ENCODE measurements at places on chromosomes 7 and 10. TPM values are rescaled to one million over a fixed set of nuclear protein-coding genes. Genes with fewer than 3 reads are reported as not detected.

Gene GDF2
- not detected for total RNA-seq

GRCh38 chr7:7819442-7820247 lies 101.2 kb upstream of the RPA3 start:
- no peak overlapping the region for H3K4me3 ChIP-seq
- H3K27me3 ChIP-seq = no peaks in the 10 kb centered on the region
- DNase-seq = no peak
- no peaks in the 10 kb centered on the region for H3K36me3 ChIP-seq

DNA sequence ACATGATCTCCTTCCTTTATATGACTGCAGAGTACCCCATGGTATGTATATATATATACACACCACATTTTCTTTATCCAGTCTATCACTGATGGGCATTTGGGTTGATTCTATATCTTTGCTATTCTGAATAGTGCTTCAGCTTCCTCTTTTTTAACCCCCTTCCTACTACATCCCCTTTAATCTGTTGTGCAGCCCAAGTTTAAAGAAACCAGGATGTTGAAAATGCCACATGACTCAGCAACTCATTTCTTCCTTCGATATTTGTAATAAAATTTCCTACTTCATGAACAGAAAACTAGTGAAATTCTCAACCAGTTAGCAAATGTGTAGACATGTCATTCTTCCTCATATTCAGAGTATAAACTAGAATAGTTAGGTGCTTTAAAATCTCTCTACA lies 1245.7 kb upstream of the SORCS1 start:
- H3K36me3 ChIP-seq = no peaks in the 10 kb centered on the region
- DNase-seq = no peak
- H3K27ac ChIP-seq = no peak overlapping the region
- no peak overlapping the region for H3K4me3 ChIP-seq
- no peaks in the 10 kb centered on the region for H3K27me3 ChIP-seq

DNA sequence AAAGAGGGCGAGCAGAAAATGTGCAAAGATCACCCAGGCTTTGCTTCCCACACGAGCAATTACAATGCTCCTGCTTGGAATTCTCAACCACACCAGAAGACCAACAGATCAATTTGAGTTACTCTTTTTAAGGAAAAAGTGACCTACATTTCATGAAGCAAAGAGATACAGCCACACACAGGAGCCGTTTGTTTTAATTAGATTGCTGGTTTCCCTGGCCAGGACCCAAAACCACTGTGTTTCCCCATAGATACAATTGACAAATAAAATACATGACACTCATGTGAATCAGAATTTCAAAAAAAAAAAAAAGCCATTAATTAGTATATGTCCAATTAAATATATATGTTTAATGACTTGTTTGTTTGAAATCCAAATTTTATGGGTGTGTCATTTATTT lies 458.3 kb downstream of the PLXDC2 start:
- no peaks in the 10 kb centered on the region for H3K36me3 ChIP-seq
- H3K27me3 ChIP-seq = no peaks in the 10 kb centered on the region
- H3K4me1 ChIP-seq = no peaks in the 10 kb centered on the region

Gene TAS2R41
- not detected for total RNA-seq

Gene FBXL13
- 1.2 TPM for total RNA-seq

Data from H1 (cell line).